ENCODE measurements at places on chromosomes 4 and X. TPM values are rescaled to one million over a fixed set of nuclear protein-coding genes. Genes with fewer than 3 reads are reported as not detected.

DNA sequence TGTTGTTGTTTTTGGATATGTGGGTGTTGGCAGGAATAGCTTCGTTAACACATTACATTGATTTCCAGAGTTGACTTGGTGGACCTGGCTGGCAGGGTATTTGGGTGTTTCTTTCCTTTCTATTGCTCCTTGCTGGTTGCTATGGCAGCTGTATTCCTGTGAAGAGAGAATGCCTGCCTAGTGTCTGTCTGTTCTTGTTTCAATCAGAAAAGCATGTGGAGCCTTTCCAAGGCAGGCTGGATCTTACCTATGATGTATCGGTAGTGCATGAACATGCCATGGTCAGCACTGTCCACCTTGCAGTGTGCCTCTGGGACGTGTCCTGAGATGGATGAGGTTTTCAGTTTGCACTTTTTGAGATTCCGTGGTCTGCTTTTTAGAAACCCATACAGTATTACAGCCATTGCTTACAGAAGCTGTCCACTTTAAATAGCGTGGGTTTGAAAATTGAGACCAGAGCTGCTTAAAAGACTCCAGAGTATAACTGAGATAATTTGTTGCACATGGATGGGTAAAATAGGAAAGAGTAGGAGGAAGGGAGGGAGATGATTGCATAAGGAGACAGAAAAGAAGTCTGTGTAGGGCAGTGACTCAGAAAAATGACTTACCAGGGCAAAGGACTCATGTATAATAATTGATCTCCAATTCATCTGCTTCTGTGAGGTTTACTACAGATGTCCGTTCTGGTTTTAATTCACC lies 20.0 kb upstream of the AADAT start:
- peak; percentile 13 for DNase-seq

GRCh38 chrX:13717700-13718472 lies 16.5 kb downstream of the TRAPPC2 start:
- DNase-seq = peak; percentile 62

GRCh38 chrX:105662248-105662647 lies 160.1 kb upstream of the NRK start:
- DNase-seq = no peak

- no peak for DNase-seq
These were observed at the start of gene FGF13 for GRCh38 chrX:138711399-138712347. FGF13 (minus strand) TSS chrX:138711717; CDS start chrX:138711003, 714 bp downstream.

DNA sequence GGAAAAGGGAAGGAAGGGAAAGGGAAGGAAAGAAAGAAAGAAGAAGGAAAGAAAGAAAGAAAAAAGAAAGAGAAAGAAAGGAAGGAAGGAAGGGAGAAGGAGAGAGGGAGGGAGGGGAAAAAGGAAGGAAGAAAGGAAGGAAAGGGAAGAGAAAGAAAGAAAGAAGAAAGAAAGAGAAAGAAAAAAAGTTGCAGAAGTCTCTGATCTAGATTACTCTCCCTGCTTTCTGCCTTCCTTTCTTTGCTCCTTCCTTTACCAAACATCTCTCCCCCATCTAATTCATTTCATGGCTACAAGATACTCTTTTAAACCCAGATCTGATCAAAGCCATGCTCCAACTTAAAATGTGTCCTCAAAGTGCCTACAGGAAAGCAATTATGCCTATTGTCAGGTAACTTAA lies 148.6 kb downstream of the KIT start:
- no peak for DNase-seq

DNA sequence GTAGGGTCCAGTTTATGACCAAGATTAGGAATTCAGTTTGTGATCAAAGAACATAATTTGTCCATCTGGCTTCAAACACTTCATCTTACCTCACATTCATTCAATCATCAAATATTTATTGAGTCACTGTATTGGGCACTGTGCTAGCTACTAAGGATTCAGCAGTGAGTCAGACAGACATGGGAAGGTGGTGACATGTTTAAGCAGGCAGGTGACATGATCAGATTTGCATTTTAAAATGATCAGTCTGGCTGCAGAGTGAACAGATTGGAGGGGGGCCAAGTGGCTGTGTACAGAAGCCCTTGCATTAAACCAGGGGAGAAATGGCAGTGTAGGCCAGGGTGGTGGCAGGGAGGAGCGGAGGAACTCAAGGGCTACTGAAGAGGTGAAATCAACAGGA lies 25.1 kb upstream of the APLN start:
- DNase-seq = no peak

DNA sequence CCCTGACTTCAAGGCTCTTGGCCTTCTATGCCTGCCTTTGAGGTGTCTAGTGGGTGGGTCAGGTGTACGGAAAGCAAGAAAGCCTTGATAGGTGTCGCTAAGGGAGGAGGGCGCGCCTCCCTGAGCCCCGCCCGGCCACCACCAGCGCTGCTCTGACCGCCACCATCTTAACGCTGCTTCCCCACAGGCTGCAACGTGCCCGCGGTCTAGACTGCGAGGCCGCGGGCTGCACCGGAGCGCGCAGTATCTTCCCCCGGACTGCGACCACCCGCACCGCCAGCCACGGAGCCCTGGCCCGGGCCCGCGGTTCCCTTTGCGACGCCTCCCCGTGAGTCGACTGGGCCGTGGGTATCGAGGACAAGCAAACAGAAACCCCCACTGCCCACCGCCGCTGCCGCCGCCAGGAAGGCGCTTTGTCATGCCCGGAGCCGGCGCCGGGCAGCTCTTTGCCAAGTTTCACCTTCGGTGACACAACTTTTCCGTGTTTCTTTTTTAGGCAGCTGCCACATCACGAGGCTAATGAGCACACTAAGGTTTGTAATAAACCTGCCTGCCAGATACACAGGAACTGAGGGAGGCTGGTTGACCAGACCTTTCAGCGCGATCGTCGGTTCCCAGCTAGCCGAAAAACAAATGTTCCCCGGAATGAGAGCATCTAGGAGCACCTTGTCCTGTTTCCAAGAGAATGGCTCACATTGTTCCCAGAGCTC lies 335.8 kb upstream of the F9 start:
- DNase-seq = no peak

GRCh38 chr4:74543231-74543781 lies 98.4 kb downstream of the AREG start:
- DNase-seq = no peak

DNA sequence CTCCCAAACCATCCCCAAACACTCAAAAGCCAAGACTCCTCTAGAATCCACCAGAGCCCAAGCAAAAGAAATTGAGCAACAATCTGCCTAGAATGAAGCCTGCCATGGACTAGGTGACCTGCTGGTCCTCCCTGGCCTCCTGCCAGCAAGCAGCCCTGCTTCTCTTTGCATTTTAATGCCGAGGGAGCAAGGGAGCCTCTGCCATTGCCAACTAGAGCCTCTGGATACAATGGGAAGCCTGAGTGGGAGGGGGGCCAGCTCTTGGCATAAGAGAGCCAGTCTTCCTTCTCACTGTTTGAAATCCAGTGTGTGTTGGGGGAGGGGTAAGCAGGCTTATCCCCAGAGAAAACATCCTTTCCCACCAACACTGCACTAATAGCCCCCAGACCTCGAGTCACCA lies 1.5 kb upstream of the GDPD2 start:
- DNase-seq = no peak

DNA sequence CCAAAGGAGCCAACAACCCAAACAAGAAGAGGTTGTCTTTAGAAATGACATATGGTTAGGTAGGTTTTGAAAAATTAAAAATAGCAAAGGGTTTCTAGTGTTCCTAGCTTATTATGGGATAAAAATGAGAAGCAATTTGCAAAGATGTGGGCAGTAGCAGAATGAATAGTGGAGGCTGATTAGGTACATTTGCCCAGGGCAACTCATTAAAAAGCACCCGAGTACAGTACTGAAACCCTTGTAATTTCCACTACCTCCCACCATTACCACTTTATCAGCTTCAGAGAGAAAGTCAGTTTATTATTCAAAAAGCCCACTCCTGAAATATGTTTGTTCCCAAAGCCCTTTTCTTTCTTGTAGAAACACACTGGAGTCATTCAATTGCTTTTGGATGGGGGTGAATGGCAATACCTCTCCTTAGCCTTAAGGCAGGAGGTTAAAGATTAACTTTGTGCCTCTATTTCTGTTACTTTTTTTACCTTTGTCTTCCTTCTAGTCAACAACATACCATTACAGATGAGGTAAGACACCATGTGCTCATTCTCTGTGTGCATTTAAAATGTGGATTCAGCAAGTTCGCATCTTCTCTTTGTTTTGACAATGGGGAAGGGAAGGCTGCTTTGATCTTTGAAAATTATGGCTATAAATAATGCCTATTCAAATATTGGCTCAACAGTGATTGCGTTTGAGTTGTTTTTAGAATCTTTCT lies 353.8 kb upstream of the CASK start:
- no peak for DNase-seq

GRCh38 chr4:41267997-41268396 lies 11.3 kb downstream of the UCHL1 start:
- DNase-seq = no peak

GRCh38 chrX:105821471-105822121 lies 743 bp upstream of the NRK start:
- no peak for DNase-seq

DNA sequence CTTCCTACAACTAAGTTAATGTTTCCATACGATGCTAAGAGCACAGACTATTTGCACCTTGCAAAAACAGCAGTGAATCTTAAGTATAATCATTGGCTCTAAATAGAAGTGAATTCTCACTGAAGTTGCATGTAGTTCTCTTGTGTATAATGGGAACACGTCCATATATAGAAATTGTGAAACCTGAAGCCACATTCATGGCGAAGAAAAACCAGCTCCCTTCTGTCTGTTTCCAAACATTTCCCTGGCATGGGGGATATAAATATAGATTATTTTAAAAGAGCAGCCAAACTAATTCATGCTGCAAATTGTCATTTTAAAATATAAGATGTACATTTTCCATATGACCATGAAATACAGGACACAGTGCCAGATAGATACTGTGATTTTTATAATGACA lies 71.1 kb downstream of the TRAM1L1 start:
- no peak for DNase-seq

GRCh38 chrX:24494647-24495075 lies 29.6 kb downstream of the PDK3 start:
- DNase-seq = peak; percentile 88

- DNase-seq = no peak
These were observed 247.1 kb downstream of the SPRY1 start for GRCh38 chr4:123643691-123644090.

DNA sequence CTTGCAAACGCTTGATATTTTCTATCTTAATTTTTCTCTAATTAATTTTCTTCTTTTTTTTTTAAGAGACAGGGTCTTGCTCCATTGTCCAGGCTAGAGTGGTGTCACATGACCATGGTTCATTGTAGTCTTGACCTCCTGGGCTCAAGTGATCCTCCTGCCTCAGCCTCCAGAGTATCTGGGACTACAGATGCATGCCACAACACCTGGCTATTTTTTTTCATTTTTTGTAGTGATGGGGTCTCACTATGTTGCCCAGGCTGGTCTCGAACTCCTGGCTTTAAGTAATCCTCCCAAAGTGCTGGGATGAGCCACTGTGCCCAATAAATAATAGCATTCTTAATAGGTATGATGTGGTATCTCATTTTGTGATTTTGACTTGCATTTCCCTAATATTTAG lies 18.2 kb downstream of the SHROOM3 start:
- no peak for DNase-seq

DNA sequence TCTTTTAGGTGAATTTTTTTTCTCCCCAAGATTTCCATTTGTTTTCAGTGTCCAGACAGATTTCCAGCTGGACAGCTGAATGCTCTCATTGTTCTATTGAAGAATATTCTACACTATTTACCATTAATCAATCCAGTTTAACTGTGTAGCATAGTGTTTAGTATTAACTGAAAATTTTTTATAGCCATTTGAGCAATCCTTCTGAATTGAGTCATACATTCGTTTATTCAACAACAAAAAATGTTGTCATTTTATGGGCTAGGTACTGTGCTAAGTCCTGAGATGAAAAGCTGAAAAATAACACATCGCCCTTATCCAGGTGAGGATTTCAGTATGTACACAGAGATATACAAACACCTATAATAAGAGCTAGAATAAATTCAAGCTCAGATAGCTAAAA lies 223.3 kb downstream of the COL25A1 start:
- peak; percentile 66 for DNase-seq

DNA sequence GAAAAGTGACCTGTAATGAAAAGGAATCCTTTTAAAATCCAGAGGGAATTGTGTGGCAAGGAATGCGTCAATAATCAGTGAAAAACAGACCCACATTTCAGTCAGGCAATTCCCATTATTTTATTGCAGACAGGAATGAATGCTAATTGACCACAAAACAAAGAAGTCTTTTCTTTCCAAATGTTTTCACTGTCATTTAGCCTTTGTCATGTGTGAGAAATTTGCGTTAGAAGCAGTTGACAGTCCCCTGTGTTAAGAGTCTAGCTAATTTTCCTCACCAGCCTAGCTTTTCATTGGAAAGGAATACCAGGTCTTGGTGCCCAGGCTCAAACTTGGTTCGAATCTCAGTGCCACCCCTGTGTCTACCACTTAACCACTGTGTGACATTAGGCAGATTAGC lies 83.4 kb downstream of the KIT start:
- no peak for DNase-seq

DNA sequence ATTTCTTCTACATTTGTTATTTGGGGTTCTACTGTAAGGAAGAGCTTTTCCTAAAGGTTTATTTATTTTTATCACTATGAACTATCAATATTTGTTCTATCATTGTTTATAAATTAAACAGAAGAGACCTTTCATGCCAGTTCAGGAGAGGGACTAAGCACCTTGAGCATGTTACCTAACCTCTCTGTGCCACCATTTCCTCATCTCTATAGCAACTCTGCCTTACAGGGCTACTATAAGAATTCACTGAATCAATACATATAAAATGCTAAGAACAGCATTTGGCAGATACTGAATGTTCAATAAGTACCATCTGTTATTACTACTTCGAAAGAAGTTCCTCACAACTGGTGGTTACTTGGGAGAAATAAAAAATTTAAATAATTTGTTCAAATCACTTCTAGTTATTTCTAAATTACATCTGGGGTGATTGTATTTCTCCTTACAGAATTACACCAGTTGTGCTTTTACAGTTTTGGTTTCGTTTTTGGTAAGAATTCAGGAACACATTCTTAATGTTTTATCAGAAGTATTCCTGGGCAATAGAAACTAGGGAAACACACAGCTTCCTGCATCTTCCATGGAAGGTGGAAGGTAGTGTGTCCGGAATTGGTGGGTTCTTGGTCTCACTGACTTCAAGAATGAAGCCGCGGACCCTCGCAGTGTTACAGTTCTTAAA lies 32.9 kb downstream of the EREG start:
- DNase-seq = peak; percentile 49

GRCh38 chr4:171851295-171851694 lies 38.1 kb downstream of the GALNTL6 start:
- no peak for DNase-seq

GRCh38 chr4:139763205-139763604 lies 97.6 kb downstream of the MGST2 start:
- DNase-seq = no peak

GRCh38 chrX:119817130-119817690 lies 25.8 kb upstream of the RPL39 start:
- DNase-seq = peak; percentile 51

- DNase-seq = no peak
These were observed 160.4 kb upstream of the MAP3K15 start for GRCh38 chrX:19675731-19676130.

Gene UGT2A1
- not detected for total RNA-seq

Gene H2BW1
- not detected for total RNA-seq

Gene FOXR2
- total RNA-seq = not detected

Gene MFAP3L
- 0.86 TPM for total RNA-seq

Gene DGKK
- not detected for total RNA-seq

Gene SULT1B1
- under 0.01 TPM for total RNA-seq

Gene ALAS2
- not detected for total RNA-seq
